Amniotic epithelial cell (primary cell): ENCODE measurements at places on chromosomes 12 and 14.
A peak's percentile ranks its signal among the peaks of the same experiment; 100 is the strongest.

DNA sequence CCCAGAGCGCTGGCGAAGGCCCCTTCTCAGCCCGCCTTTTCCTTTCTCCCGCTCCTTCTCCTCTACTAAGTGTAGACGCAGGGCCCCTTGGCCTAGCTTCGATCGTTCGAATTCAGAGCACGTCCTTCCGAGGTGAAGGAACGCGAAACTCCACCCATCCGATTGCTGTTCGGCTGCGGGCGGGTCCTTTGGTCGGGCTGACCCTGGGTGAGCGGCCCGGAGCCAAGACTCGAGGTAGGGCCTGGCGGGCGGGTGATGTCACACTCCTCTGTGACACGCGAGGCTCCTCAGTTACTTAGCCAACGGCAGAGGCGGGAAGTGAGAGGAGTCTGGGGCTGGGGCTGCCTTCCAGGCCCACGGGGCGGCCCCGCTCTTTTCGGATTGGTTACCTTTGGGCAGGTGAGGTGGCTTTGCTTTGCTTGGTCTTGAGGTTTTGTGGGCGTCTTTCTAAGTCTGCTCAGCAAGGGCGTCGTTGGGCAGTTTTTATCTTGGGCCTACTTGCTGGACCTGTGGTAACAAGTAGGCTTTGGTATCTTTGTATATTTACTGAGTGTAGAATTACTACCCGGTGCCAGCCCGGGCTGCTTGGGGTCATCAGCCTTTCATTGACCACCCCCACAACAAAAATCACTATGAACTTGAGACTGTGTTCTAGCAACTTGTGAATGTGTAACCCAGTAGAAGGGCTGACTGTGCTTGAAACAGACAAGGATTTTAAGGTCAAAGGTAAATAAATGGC lies 694 bp downstream of the TMBIM6 start:
- DNase-seq, result peak; percentile 61

DNA sequence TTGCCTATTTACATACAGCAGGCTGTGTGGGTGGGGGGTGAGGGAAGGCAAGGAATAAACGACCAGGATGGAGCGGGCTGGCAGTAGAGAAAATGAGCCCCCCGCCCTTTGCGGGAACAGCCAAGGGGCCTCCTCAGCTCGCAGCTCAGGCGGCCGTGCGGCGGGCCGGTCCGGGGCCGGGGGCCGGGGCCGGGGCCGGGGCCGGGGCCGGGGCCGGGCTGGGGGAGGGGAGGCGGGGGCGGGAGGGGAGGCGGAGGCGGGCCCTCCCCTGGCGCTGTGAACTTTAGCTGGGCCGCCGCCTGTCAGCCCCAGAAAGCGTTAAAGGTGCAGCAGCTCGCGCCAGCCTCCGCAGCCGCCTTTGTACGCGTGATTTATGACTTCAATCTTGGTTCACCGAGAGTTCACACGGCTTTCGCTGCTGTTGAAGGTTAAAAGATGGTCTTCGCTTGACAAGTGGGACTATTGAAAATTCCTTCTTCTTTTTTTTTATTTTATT lies 28.8 kb downstream of the HOXC4 start:
- peak; percentile 82 for DNase-seq

GRCh38 chr14:104031384-104031783 lies 54.1 kb upstream of the ASPG start:
- DNase-seq, result no peak

DNA sequence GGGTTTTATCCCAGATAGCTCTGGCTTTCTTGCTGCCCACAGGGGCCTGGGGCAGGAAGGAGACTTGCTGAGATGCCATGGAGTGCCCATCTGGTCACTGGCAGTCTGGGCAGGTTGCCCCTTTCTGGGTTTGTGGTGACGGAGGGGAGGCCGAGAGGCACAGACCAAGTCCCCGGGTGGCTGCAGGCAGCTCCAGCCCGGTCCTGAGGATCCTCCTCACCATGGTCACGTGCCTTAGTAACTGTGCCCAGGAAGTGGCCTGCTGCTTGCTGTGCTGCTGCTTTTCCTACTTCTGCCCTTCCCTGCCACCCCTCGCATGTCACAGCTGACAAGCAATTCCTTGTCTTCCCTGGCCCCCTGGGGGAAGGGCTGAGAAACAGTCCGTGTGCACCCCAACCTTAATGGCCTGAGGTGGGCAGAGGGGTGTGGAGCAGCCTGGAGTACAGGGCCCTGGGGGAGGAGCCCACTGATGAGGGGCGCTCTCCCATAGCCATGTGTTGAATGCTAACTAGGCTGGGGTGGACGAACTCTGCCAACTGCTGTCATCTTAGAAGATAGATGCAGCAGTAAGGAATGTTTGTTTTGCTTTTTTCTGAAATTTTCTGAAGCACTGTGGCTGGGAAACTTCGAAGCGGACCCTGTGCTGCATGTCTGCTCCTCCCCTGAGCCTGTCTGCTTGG lies 54.9 kb upstream of the SRSF5 start:
- peak; percentile 49 for DNase-seq

DNA sequence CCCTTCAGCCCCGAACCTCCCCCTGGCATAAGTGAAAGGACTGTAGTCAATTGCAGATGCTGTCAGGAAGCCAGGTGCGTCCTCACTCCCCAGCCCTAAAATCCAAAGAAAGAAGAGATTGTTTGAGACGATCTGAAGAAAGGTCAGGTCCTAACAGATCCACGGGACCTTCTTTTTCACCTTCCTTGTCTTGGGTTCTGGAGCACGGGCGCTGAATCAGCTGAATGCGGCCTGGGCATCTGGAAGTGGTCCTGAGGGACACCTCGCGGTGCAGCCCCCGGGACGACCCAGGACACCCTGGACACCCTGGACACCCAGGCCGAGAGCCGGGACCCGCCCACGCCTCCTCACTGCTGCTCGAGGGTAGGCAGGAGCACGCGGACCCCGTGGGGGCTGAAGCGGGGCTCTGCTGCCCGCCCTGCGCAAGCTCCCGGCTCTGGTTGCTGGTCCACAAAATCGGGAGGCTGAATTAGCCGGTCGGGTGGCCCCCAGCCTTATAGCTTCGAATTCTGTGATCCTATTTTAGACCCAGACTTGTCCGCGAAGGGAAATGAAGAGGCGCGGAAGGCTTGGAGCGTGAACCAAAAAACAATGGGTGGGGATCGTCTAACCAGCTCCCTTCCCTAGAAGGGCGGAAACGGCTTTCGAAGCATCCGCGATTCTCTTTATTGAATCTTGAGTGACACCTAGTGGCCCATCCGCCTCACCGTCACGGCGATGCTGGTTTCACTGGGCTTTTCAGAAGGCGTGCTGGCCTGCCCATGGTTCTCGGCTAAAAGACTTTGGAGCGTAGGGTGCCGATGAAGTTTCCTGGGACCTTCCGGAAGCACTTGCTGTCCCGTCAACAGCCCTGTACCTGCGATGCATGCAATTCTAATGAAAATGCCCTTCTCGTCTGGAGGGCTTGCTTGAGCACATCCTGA lies 46.4 kb upstream of the PLXNC1 start:
- DNase-seq, result peak; percentile 67

- DNase-seq, result no peak
Measured at GRCh38 chr12:127306604-127307215, 960.3 kb upstream of the TMEM132C start.

GRCh38 chr14:57464008-57464730 lies 29.5 kb downstream of the CCDC198 start:
- DNase-seq, result no peak

DNA sequence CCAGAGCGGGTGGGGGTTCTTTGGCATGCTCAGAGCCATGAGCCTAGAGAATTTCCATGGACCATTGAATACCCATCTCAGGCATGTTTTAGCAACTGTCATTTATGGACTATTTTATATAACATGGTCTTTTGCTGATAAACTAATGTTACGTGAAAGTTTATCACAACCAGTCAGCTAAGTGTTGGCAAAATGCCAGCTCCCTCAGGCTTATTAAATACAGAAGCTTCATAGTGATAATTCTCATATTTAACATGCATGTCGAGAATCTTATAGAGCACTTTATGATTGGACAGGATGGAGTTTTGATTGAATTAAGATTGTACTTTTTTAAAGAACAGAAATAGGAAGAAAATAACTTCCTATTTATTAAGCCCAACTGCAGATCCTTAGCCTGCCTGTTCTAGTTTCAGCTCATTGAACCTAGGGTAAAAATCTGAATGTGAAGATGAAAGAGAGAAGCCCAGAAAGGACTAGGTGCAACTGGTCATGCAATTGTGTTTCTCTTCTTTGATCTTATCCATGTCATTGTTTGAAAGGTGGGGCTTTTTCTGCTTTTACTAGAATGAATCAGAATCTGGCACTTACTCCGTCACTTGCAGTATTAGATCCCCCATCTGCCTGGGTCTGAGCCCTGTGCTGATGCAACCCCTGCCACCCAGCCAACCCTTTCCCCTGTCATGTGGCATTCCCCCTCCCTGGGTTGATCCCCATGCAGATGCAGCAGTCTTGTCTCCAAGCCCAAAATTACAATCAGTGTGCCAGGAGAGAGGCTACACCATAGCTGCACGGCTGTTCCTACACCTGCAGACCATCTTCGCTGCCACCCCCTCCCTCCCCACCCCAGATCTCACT lies 134.6 kb upstream of the EVL start:
- no peak for DNase-seq
